ENCODE measurements at places on chromosomes 3 and 15.

GRCh38 chr3:127088511-127089351 is 104.2 kb upstream of the PRR23E start:
- no peak for DNase-seq

DNA sequence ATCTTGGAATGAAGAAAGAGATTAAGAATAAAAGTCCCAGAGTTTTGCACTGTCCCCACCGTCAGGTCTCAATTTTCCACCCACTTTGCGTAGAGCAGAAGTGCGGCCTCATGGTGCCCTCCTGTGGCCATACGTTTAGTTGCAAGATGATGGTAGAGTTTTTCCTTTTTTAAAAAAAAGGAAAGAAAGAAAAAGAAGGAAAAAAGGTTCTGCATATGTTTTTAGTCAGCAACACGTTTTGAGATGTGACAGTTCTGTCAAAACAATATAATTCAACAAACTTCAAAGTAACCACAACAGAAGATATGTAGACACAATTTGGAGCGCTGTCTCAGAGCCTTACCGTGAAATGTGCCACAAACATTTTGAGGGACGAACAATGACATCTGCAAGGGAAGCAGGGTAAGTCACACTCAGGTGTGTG is 24.6 kb downstream of the EBLN2 start:
- peak; percentile 13 for DNase-seq

DNA sequence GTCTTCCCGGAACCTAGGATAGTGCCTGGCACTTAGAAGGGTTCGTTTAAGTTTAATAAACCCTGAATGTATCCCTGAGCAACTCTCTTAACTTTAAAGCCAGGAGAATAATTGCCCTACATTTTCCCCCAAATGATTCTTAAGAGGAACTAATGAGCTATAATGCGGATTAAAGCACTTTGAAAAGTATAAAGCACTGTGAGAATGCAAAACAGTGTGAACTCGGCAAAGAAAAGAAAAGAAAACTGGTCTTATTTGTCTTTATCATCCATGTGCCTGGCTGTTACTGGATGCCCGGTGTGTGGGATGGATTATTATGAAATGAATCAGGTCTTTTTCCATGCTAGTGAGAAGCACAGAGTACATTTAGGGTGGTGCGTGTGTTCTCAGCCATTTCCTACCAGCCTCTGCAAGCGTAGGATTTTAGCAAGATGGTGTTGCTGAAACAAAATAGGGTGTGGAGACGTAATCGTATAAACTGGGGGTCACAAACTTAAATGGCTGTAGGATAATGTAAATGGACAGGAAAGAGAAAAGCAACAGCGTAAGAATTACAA is 983 bp downstream of the KBTBD12 start:
- no peak for DNase-seq

- no peak for DNase-seq
These were observed 75.9 kb upstream of the FGF12 start for GRCh38 chr3:192802957-192803899.

GRCh38 chr15:40309344-40309862 is 1.7 kb upstream of the PLCB2 start:
- no peak for DNase-seq

DNA sequence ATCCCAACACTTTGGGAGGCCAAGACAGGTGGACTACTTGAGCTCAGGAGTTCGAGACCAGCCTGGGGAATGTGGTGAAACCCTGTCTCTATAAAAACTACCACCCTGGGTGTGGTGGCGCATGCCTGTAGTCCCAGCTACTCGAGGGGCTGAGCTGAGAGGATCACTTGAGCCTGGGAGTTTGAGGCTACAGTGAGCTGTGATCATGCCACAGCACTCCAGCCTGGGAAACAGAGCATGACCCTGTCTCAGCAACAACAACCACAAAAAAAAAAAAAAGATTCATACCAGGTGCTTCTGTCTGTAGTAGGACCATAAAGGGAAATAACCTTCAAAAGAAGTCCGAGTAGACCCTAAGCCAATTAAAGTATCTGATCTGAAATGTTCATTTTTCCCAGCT is 94.5 kb downstream of the SERPINI1 start:
- DNase-seq, result no peak

DNA sequence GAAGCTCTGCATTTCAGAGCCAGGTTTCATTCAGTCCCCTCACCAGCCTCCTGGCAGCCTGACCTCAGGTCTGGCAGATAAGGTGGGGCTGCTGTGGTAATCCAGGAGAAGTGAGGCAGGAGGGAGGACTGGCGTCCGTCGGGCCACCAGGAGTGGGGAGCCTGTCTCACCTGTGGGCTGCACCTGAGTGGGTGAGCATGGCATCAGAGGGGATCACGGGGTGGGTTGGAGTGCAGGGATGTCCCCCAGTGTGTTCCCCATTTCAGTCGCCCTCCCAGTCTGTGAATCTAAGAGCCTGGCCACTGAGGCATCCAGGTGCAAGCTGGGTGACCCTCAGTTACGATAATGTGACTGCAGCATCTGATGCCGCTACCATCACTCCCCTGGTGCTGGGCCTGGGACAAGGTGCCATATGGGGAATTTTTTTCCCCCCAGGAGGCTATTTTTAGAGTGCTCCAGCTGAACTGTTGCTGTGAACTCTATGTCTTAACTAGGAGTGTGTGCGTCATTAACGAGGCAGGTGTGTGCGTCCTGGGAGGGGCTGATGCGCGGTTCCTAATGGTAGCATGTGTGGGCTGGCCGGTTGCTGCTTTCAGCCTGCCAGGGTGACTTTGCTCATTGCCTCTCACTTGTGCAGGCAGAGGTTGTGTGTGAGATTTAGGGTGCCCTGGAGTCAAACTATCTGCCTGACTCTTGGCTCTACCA is 165.2 kb downstream of the SLCO3A1 start:
- no peak for DNase-seq

GRCh38 chr15:92655178-92655995 is at the start of gene FAM174B:
Gene FAM174B, minus strand, starts transcription at chr15:92655775.
- peak; percentile 10 for DNase-seq

DNA sequence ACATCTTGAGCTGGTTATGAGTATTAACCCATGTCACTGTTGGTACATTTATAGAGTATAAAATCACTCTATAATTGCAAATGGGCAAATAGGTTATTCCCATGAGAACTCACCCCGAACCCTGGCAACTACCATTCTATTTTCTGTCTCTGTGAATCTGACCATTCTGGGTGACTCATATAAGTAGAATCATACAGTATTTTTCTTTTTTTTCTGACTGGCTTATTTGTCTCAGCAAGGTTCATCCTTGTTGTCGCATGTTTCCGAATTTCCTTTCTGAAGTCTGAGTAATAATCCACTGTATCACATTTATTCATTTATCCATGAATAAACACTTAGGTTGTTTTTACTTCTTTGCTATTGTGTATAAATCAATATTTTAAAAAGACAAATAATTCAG is 59.9 kb upstream of the CHRM5 start:
- no peak for DNase-seq

DNA sequence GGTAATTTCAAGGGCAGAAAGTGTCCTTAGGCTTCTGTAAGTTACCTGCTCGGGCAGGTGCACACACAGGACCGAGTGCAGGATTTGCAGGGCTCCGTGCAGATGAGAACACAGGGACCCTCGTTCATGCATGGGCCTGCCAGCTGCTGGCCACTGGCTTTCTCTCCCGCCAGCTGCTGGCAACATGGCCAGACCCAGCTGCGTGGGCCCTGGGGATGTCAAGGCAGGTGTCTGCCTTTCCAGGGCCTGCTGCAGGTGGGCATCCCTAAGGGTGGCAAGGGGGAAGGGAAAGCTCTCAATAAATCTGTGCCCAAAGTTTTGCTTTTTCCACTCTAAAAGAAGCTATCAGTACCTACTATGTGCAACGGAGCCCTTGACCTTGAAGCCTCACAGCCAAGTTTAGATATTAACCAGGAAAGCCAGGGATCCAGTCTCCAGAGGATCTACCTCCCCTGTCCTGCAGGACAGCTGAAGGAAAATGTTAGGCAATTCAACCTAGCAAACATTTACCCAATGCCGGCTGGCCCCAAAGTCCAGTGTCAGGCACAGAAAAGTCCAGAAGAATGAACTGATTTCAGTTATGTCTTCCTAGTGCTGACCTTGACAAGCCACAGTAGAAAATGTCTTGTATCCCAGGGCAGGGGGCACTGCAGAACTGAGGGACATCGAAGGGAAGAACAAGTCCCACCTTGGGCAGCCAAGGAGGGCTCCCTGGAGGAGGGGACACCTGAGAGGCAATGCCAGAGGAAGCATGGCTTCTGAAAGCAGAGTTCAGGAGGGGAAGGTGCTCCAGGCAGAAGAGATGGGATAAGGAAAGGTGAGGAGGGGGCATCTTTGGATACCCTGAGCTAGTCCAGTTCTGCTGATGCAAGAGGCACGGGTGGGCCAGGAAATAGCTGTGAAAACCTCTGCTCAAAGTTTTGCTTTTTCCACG is 26.4 kb downstream of the NUP210 start:
- DNase-seq, result no peak

DNA sequence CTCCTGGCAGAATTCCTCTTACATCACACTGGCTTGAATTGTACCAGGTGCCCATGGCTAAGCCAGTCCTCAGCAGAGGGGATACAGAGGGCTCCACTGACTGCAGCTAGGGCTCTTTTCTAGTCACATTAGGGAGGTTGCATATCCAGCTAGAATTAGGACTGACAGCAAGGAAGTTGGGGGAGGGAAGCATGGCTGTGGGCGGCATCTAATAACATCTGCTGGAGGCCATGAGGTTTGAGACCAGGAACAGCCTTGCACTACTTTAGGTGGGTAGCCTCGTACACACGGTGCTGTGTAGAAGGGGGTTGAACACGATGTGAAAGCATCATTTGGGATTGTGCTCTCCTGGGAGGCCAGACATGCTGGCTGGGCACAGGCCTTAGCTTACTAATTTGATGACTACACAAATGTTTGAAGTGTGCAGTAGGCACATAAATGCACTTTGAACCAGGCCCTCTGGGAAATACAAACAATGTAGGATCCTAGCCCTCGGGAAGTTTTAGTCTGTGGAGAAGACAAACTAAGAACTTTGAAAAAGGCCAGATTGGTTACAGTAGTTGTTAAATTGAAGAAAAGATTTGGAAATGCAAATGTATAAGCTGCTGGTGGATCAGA is 30.2 kb downstream of the CHCHD6 start:
- DNase-seq, result no peak

GRCh38 chr3:17747174-17747889 is 4.9 kb upstream of the TBC1D5 start:
- DNase-seq, result no peak

All from stimulated activated CD8-positive, alpha-beta memory T cell treated with anti-CD3 and anti-CD28 coated beads, Interleukin-7, amount 100 ng/mL, for 4 hours (primary cell).